Activated CD4-positive, alpha-beta T cell treated with anti-CD3 and anti-CD28 coated beads, Interleukin-2, amount 50 U/mL, for 48 hours (primary cell): ENCODE measurements at places on chromosomes 1 and 21.

- DNase-seq: no peak
These were observed 8.5 kb upstream of the MTMR11 start for GRCh38 chr1:149945206-149945605.

DNA sequence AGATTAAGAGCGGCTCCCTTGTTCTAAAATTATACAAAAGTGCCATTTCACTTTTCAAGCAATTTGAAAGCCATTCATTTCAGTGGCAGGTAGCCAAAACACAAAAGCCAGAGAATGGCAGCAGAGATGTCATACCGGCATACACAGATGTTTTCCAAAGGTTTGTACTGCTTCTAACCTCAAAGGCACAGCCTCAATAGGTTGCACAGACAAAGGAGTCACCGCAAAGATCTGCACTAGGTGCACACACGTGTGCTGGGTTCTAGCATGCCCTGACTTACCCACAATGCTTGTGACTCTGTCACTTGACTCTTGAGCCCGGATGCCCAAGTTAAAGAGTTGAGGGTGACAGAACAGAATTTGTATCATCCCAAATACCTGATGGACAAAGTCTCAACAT lies 448.9 kb upstream of the ADGRL2 start:
- DNase-seq: no peak

DNA sequence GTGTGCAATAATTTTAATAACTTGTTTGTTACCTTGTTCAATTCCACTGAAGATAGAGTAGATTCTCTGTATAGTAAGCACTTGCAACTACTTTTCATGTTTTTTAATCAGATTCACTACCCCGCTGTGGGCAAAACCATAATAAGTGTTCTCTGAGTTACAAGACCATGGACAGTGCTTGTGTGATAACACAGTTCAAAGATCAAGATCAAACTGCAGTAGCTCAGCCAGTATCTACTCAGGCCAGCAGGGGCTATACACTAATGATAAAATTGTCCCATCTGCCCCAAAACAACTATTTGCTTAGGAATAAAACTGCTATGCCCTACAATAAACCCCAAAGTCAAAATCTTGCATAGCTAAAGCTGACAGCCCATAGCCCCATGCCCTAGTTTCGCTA lies 129.6 kb downstream of the LRRC7 start:
- DNase-seq: no peak

DNA sequence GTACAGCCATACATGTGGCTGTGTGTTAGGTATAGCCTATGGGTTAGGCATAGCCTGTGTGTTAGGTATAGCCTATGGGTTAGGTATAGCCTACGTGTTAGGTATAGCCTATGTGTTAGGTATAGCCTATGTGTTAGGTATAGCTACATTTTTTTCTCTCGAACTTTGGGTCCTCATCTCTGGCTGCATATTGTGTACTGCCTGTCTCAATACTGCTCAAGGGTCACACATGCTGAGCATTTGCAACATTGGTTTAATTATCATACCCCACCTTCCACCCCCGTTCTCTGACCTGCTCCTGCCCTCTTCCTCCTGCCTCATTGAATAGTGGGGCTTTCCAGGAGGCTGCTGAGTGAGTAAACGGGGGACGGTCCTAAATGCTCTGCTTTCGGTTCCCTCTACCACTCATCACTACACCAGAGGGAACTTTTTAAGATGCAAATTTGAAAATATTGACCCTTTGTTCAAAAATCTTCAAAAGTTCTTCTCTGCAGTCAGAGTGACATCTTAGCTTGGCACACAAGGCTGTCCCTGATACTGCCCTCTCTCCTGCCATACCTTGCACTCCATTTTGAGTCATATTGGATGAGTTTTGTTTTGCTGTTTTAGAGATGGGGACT lies 17.8 kb downstream of the OR2B11 start:
- DNase-seq: no peak

GRCh38 chr1:225354906-225355305 lies 72.9 kb downstream of the LBR start:
- DNase-seq: no peak

DNA sequence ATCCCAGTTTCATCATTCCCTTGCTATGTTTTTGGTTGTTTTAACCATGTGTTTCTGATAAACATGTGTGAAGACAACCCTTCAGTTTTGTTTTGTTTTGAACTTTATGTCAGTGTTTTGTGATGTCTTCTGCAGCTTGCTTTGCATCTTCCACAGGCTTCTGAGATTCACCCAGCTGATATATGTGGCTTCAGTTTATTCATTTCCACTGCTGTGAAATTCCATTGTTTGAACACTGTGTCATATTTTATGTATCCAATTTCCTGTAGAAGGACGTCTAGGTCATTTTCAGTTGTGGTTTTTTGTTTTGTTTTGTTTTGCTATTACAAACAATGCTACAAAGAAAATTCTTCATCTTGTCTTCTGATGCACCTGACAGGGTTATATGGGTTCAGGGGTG lies 27.2 kb upstream of the SLC26A9 start:
- no peak for DNase-seq

- no peak for DNase-seq
These were observed 221.6 kb upstream of the POU3F1 start for GRCh38 chr1:38268226-38268625.

- no peak for DNase-seq
These were observed 11.2 kb downstream of the MINDY1 start for GRCh38 chr1:150995460-150995859.

- no peak for DNase-seq
These were observed 193.8 kb downstream of the ST6GALNAC3 start for GRCh38 chr1:76268341-76268740.

- no peak for DNase-seq
These were observed 235.9 kb downstream of the FAM72C start for GRCh38 chr1:143735764-143736461.

DNA sequence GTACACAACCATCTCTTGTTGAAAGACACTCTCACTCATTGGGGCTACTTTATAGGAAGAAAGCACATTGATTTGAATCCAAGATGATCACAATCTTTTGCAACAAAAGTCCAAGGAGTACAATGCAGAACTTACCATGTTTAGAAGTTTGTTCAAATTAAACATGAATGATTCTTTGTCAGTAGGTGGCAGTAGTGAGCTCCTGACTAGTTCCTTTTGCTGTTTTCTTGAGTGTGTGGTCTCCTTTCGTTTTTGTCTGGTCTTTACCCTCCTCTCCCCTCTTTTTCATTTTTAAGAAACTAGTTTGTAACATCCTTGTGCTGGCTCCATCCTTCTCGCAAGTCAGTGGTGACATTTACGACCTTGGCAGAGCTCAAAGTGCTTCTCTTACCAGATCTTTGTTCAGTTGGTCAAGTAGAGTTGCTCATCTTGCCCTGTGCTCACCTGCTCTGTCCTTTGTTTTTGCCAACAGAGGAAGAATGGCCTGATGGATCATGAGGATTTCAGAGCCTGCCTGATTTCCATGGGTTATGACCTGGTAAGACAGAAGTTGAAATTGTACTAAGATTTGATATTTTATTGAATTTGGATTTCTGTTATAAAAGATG lies 35.7 kb upstream of the MTR start:
- DNase-seq: peak; percentile 5

GRCh38 chr1:51953079-51953478 lies 37.4 kb downstream of the RAB3B start:
- DNase-seq: no peak

- no peak for DNase-seq
These were observed 96.5 kb downstream of the FMN2 start for GRCh38 chr1:240188139-240188538.

DNA sequence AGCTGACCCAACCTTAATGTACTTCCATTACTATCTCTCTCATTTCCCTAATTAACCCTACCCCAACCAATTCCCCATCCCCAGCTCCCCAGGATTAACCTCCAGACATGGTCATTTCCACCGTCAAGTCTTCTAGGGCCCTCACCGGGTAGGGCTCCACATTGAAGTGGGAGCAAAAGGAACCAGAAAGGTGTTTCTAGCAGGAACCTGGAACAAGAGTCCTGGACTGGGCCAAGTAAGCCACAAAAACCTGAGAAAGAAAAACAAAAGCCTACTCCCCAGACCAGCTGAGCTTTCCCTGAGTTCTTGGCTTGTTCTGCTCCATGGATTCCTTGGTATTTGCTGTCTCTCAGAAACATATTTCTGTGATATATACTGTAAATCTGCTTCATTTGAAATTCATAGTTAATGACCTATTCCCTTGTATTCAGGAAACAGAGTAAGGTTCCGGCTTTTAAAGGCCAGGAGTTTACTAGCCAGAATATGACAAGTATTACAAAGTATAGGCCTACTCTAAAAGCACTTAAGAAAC lies 58.4 kb downstream of the SYF2 start:
- no peak for DNase-seq

DNA sequence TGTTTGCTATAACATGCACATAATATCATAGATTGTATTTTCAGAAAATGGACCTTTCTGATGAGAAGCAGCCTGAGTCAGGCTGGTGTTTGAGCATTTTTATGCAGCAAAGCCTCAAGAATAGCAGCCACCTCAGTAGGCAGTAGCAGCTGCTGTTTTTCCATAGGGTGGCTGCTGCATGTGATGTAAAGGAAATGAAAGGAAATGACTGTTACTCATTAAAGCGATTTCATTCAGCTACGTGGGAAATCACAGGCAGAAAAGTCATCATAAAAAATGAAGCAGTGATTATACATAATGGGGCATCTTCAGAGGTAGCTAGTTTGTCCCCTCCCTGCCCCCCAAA lies 110.4 kb downstream of the PATJ start:
- no peak for DNase-seq

- DNase-seq: no peak
These were observed 50.0 kb upstream of the LRRC3 start for GRCh38 chr21:44405091-44405947.

DNA sequence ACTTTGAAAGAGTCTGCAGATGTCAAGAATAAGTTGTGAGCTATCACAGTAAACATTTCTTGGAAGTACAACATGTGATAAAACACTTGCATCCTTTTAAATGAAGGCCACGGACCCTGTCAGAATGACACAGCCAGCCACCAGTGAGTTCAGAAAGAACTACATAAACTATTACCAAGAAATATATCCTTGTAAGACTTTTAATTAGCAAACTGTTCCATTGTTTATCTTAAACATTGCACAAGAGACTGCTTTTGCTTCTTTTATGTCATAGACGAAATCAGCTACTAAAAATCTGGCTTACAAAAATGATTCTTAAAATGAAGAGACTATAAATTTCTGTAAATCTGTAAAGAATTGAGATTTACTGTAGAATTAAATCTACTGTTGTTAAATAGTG lies 17.9 kb downstream of the LRRC7 start:
- DNase-seq: no peak

DNA sequence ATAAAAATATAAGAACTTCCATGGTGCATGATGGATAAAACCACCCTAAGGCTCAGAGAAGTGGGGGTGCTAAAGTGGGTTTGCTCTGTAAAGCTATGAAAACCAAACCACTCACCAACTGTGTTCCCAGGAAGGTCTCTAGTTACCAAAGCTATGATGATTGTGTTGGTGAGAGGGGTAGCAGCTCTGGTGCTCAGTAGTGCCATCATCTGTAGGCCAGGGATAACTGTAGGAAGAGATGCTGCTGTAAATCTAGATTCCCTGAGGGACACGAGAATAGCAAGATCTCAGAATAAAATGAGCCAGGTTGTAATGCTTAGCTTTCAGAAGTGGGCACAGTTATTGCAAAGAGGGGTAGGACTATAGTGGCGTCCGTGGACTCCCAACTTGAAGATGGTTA lies 124.5 kb downstream of the GREM2 start:
- DNase-seq: no peak

- DNase-seq: no peak
These were observed 561.1 kb upstream of the ZRANB2 start for GRCh38 chr1:71641903-71642302.

- DNase-seq: no peak
These were observed 13.8 kb upstream of the RIPPLY3 start for GRCh38 chr21:36992671-36993070.

DNA sequence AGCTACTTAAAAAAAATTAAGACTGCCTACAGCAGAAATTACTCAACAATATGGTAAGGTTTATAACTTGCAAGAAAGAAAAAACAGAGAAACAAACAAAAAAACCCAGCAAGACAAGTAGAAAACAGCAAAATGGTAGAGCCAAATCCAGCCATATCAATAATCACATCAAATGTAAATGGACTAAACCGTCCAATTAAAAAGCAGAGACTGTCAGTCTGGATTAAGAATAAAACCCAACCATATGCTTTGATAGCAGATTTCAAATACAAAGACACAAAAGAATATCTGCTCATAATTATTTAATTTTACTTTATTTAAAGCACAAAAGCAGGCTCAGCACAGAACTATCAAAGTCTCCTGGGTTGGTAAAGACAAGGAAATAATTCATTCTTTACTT lies 17.5 kb downstream of the PACC1 start:
- no peak for DNase-seq

DNA sequence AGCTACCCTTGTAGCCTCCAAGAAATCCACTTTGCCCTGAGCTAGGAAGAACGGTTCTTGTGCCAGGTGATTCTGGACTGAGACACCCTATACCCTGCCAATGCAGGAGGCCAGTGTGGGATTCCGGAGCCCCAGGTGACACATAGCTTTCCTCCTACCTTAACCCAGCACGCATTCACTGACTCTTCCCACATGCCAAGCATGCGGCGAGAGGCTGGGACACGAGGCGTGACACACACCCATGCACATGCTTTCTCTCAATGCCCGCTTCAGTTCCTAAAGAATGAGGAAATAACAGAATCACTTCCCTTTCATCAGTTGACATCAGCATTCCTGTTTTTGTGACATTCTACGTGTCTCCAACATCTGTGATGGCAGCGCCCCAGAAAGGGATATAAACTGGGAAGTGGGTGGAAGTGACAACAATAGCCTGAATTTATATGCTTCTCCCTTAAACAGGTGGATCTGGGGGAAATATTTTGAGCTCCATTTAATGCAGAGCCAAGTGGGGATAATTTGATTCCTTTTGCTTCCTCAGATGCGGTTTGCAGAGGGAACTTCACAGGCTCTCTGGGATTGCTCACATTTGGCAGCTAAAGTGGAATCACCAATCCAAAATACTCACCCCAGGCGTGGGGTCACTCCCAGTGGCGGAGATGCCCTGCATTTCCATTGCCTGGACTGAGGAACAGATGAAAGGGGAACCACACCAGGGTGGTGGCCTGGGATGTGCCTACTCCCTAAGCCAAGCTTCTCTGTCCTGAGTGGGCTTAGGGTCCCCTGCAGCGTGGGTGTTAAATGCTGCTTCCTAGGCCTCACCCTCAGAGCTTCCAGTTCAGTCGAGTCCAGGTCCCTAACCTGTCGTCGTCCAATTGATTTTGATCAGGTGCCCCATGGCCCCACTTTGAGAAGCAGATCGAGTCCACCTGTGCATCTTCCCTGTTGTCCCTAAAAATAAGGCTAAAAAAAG lies 445.1 kb downstream of the SIPA1L2 start:
- DNase-seq: no peak

DNA sequence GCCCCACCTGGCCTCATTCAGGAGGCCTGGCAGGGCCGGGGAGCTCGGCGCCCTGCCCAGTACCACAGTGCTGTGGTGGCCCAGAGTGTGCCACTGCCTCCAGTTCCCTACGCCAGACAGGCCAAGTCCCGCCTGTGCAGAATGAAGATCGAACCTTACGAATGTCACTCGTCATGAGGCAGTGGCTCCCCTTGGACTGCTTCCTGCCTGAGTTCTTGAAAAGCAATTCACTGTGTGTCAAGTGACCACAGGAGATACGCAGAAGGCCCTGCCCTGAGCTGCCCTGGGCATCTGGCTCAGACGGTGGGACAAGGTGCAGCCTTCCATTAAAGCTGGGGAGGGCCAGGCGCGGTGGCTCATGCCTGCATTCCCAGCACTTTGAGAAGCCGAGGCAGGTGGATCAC lies 49.6 kb upstream of the LRP8 start:
- DNase-seq: no peak
